ENCODE measurements at places on chromosomes 5 and 9.

- no peak for DNase-seq
Measured at GRCh38 chr9:20189871-20190270, 401.0 kb upstream of the SLC24A2 start.

DNA sequence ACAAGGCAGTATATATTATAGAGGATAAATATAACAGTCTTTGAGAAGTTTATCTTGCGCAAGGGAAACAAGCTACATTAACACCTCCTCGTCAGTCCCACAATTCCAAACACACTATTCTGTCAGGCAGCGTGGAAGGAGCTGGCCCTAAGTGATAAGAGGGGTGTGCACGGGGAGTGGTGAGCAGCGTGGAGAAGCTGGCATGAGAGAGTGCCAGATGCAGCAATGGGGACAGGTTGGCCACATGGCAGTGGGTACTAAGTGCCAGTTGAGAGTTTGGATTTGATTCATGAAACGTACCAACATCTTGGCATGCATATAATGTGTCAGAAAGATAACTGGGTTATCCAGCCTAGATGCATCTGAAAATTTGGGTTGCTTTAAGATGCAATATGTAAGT, 460.2 kb downstream of the ICE1 start:
- DNase-seq = no peak

DNA sequence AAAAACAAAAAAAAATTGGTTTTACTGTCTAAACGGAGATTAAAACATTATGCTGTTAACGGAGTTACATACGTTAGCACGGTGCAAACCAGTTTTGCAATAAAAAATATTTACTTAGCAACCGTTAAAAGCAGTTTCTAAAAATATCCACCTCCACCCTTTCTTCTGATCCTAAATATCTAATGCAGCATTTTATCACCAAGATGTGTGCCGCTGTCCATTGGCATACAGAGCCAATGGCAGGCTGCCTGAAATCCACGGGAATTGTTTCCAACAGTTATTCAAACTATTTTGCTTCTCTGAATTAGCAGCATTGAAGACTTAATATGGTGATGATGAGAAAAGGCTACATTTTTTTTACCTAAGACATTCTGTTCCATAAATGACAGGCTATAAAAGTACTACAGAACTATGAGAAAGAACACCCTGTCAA, 61.6 kb downstream of the CSNK1A1 start:
- no peak for DNase-seq

- DNase-seq = no peak
Measured at GRCh38 chr9:38443597-38443996, 19.3 kb upstream of the IGFBPL1 start.

DNA sequence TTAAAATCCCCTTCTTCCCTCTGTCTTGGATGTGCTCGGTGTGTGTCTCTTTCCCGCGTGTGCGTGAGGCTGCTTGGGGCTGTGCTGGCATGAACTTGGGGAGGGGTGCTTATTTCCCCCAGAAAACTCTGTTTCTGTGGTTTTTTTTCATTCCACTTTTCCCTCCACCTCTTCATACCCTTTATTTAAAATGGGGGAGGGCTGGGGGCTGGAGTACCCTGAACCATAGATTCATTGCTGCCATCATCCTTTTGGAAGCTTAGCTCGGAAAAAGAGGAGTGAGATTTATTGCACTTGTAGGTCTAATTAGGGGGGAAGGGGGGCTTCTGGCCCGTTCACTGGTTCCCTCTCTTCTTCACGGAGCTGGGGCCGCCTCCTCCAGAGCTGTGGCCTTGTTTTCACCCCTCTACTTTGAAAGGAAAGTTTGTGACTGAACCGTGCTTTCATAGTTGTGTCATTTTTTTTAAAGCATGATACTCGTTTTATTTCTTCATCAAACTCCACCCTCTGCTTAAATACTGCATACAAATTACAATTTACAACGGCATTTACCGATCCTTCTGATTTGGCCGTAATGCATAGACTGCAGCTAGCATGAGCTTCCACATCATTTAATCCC, 2.9 kb downstream of the NR2F1 start:
- DNase-seq = no peak

DNA sequence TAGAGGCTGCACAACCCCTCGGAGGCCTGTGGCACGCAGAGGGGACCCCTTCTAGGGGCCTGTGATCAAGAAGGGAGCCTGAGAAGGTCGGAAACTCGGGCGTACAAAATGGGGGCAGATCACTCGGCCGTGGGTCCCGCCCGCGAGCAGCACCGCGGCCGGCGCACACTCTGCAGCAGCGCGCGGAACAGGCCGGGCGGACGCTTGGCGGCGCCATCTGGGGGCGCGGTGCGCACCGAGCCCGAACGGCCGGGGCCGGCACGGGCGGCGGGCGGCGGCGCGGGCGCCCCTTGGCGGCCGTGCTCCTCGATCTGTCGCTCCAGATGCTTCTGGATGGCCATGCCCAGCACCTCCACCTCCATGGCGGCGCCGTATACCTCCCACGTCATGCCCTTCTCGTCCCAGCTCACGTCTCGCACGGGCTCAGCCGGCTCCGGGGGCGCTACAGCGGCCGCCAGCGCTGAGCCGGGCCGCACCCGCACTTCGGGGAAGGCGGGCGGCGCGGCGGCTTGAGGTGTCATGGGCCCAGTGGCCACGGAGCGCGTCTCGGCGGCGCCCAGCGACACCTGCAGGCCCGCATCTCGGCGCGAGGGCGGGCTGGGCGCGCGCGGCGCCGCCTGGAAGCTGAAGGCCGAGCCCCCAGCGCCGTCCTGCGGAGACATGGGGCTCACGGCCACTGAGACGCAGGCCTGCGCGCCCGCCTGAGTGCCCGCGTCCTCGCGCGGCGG, 13.1 kb downstream of the GPRIN1 start:
- DNase-seq = peak; percentile 47

DNA sequence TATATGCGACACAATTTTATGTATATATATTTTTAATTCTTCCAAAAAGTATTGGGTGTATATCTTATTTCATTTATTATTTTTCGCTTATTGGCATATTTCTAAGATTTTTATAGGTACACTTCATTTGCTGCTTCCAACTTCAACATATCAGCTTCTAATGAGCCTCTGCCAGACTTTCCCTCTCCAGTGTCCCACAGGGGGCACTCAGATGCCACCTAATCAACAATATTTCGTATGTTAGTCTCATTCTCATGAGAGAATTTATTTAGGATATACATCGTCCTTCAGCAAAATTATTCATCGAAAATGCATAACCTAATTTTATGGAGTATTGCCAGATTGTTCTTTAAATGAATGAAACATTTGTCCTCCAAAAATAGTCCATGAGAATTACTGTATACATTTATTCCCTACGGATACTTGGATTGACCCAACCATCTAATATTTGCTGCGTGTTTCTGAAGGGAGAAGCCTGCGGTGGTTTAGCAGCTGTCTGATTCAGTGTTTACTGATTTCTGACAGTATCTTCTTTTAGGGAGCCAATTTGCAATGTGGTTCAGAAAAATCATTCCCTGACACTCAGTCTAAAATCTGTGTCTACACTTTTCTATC, 100.6 kb upstream of the SELENOP start:
- peak; percentile 25 for DNase-seq

DNA sequence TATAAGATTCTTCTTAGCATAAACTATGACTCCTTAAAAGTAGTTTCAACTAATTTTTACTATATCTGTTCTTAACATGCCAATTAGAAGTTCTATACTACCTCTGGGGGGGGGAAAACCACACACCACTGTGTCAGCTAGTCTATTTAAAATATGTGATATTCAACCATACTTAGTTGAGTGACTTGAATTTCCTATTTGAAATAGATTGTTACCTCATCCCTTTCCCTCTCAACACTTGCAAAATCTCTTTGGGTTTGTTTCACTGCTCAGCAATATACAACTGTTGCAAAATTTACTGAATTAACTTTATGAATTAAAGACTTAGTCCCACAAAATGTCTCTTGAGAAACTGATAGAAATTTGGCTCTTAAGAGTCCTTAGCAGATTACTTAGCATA, 151.1 kb upstream of the POU5F2 start:
- DNase-seq = no peak

DNA sequence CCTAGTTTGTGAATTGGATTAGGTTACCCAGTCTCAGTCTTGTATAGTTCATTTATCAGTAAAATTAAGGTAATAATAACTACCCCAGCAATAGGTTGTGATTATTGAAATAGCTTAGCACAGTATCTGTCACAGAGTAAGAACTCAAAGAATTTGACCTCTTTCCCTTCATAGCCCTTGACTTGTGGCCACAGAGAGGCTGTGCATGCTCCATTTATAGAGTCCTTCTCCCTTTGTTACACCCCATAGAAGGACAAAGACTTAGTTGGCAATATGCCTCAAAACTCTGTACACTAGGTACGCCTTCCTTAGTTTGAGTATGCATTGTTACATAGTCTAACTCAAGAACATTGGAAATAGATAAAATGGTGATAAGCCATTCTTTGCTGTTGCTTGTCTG, 257.2 kb downstream of the KCTD16 start:
- DNase-seq = no peak

DNA sequence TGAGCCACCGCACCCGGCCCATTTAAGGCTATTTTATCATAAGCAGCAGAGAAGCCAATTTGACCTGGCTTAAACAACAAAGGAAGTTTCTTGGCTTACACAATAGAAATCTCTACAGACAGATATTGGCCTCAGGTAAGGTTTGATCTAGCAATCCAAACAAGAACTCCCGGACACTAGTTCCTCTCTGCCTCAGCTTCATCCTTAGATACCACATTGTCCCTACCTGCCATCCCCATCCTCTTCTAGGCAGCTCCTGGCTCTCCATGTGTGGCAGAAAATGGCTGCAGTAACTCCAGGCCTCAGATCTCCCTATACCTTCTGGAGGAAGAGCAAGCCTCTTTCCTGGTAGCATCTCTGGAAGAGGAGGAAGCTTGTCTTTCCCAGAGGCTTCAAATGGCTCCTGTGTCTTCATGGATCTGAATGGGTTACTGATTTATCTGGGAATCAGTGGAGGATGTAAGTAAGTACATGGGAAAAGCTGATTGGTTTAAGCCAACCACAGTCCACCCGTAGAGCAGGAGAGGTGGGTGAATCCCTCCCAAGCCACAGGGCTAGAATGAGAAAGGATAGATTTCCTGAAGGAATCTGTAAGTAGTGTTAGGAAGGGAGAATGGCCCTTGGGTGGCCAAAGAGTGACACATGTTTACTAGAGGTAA, 26.7 kb upstream of the AOPEP start:
- DNase-seq = no peak

DNA sequence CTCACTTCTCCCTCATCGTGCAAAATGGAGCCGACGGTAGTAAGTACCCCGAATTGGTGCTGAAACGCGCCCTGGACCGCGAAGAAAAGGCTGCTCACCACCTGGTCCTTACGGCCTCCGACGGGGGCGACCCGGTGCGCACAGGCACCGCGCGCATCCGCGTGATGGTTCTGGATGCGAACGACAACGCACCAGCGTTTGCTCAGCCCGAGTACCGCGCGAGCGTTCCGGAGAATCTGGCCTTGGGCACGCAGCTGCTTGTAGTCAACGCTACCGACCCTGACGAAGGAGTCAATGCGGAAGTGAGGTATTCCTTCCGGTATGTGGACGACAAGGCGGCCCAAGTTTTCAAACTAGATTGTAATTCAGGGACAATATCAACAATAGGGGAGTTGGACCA, 979 bp downstream of the PCDHGA12 start:
- DNase-seq = no peak

- no peak for DNase-seq
Measured at GRCh38 chr5:143772621-143773020, 39.3 kb upstream of the HMHB1 start.

- no peak for DNase-seq
Measured at GRCh38 chr9:123660691-123661466, 269.0 kb downstream of the DENND1A start.

DNA sequence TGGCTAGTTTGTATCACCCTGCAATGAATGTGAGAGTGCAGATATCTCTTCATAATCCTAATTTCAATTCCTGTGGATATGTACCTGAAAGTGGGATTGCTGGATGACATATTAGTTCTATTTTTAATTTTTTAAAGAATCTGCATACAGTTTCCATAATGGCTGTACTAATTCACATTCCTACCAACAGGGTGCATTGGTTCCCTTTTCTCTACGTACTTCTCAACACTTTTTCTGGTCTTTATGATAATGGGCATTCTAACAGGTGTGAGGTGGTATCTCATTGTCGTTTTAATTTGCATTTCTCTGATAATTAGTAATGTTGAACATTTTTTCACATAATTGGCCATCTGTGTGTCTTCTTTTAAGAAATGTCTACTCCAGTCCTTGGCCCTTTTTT, 927.5 kb downstream of the DTWD2 start:
- DNase-seq = no peak

DNA sequence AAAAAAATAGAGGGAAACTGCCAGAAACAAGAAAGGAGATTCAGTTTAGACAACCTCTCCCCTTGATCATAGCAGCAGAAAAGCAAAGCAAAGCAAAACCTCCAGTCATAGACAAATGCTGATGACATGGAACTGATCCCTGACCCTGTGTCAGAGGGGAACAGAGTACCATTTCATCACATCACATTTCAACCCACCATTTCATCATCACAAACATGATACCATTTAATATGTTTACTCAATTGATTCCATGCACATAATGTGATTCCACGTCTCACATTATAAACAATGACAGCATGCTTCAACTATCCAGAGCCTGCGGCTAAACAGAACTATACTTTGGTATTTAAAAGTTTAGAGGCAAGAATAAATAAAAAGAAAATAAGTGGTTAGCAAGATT, 28.7 kb upstream of the ACOT12 start:
- no peak for DNase-seq

DNA sequence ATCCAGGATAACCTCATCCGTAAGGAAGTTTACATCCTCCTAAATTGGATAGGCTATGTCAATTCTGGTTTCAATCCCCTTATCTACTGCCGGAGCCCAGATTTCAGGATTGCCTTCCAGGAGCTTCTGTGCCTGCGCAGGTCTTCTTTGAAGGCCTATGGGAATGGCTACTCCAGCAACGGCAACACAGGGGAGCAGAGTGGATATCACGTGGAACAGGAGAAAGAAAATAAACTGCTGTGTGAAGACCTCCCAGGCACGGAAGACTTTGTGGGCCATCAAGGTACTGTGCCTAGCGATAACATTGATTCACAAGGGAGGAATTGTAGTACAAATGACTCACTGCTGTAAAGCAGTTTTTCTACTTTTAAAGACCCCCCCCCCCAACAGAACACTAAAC, 1.3 kb downstream of the ADRB2 start:
- no peak for DNase-seq

GRCh38 chr9:101574731-101575333, 19.9 kb downstream of the PPP3R2 start:
- DNase-seq = no peak

- no peak for DNase-seq
Measured at GRCh38 chr5:31502506-31502905, 29.4 kb downstream of the DROSHA start.

DNA sequence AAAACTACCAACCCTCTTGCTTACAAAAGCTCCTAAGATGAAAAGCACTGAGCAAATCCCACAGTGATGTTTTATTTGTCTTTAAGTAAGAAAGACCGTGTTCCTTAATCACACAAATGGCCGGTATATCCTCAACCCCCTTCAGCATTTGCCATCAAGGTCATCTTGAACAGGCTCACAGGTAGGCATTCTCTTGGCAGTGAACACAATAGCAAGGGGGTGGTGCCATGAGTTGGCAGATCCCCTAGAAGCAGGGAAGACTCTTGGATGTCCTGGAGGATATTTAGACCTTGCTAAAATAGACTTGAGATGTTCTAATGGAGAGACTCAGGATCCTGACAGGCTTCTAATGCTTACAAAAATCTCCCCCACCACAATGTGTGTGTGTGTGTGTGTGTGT, 323.0 kb downstream of the SPOCK1 start:
- DNase-seq = no peak

Data from activated CD4-positive, alpha-beta T cell treated with anti-CD3 and anti-CD28 coated beads, Interleukin-2, amount 50 U/mL, for 24 hours (primary cell).